ENCODE measurements at places on chromosomes 5 and 9.

DNA sequence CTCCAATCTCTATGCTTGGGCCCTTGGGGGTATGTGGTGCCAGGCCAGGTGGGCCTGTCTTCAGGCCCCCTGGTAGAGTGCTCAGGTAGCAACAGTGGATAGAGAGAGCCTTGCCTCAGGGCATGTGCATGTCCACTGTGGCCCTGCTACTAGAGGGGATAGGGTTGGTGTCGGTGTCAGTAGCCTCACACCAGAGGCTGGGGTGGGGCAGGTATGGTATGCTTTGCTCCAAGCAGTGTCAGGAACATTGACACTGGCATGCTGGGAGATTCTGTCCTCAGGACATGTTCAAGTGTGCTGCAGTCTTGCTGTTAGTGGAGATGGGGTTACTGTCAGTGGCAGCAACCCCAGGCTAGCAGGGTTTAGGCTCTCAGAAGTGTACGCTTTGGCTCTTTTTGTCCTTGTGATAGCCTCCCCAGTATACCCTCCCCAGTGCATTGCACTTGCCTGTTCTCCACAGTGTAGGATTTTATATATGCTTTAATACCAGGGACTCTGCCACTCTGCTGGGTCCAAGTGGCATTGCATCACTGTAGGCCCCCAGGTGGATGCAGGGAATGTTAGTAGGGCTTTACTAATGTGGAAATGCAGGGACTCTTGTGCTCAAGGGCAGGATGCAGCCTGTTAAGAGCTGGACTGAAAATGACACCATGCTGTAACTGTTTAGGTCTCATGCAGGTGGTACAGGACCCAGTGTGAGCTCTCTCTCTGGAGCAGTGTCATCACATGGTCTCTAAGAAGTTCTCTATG lies 21.6 kb downstream of the RIC1 start:
- no peak for DNase-seq

GRCh38 chr5:157799578-157799977 lies 56.1 kb downstream of the LSM11 start:
- no peak for DNase-seq

DNA sequence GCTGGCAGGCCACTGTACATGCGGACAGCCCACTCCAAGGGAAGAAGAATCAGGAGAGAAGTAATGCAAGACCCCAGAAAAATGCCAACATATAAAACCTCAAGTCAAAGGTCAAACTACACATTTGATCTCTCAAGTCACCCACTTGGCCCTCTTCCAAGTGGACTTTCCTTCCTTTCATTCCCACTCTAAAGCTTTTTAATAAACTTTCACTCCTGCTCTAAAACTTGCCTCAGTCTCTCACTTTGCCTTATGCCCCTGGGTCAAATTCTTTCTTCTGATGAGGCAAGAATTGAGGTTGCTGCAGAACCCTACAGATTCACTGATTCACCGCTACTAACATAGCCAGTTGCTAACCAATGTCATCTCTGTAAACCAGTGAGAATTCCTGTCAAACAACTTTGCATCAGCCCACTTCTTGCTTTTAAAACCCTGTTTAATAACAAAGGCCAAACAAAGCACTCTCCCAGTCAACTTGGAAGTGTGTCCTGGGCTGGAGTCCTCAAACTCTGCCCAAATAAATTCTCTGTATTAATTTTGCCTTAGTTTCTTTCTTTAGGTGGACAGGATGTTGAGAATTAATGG lies 6.9 kb upstream of the ATP6V1G1 start:
- DNase-seq: no peak

- no peak for DNase-seq
These were observed 128.6 kb downstream of the SPATA31D1 start for GRCh38 chr9:82117026-82117811.

Data from stimulated activated CD4-positive, alpha-beta T cell treated with anti-CD3 and anti-CD28 coated beads, Interleukin-15, amount 100 ng/mL, for 1 hour (primary cell).